ENCODE measurements at places on chromosomes 7 and 10.

DNA sequence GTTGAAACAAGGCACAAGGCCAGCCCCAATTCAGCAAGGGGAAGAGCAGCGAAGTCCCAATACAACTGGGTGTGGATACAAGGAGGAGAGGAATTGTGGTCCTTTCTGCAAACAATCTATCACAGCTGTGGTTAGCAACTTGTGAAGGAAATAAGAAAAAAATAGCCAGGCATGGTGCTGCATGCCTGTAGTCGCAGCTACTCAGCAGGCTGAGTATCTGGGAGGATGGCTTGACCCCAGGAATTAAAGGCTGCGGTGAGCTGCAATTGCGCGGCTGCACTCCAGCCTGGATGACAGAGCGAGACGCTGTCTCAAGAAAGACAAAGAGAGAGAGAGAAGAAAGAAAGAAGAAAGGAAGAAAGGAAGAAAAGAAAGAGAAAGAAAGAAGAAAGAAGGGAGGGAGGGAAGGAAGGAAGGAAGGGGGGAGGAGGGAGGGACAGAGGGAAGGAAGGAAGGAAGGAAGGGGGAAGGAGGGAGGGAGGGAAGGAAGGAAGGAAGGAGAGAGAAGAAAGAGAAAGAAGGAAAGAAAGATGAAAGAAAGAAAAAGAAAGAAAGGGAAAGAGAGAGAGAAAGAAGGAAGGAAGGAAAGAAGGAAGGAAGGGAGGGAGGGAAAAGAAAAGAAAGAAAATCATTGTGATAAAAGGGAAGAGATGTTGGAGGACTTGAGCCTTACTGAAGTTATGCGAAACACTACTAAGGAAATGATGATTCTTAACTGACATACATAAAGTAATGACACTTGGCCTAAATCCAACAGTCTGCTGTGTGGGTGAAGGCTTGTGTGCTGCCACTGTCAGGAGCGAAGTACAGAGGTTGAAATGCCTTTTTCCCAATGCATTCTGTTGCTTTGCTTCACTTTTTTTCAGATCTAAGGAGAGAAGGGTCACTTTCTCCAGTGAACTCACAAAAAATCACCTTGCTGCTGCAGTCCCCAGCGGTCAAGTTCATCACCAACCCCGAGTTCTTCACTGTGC is 117.0 kb upstream of the STK17A start:
- no peak for DNase-seq

DNA sequence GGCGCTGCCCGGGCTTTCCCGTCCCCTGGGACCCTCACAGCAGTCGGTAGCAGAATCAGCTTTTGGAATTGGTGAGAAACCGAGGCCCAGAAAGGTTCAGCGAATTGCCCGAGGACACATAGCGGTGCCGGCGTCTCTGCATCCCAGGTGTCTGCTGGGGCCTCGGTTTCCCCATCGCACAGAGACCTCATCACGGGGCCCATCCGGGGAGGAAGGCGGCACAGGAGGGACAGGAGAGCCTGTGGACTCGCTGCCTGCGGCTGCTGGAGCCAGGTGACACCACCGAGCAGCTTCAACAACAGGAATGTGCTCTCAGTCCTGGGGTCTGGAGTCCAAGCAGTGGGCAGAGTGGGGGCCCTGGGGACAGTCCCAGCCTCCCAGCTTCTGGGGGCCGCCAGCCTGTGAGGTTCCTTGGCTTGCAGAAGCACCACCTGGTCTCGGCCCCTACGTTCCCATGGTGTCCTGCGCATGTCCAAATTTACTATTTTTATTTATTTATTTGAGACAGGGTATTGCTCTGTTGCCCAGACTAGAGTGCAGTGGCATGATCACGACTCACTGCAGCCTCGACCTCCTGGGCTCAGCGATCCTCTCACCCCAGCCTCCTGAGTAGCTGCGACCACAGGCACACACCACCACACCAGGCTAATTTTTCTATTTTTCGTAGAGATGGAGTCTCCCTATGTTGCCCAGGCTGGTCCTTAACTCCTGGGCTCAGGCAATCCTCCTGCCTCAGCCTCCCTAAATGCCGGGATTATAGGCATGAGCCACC is 539 bp upstream of the COX19 start:
- no peak for DNase-seq

GRCh38 chr10:36462194-36462593 is 663.2 kb upstream of the ANKRD30A start:
- DNase-seq: no peak

- DNase-seq: no peak
These were observed 16.2 kb downstream of the TMEM72 start for GRCh38 chr10:44927352-44927751.

GRCh38 chr10:65313406-65313805 is 1612.4 kb upstream of the LRRTM3 start:
- no peak for DNase-seq

DNA sequence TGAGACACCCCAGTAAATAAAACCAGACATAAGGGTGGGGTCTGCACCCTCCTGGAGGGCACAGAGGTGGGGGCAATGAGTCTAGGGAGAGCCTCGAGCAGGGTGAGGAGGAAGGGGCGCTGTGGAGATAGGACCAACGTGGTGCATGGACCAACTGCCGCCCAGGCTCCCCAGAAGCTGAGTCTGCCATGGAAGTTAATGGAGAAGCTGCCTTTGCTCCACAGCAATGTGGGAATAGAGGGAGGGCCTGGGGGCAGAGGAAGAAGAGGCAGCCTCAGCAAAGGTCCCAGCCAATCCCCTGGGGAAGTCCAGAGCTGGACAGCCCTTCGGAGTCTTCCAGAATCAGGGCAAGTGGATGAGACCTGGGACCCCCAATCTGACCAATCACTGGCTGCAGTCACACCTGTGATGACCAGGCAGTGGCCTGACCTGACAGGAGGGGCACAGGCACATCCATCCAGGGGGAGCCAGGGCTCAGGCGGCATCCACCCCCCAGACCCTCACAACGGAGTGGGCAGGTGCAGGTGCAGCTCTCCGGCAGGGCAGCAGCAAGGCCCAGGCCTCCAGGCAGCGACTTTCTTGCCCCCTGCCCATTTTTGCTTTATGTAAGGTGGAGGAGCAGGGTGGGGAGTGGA is 242.2 kb upstream of the PPP2R2D start:
- DNase-seq: no peak

DNA sequence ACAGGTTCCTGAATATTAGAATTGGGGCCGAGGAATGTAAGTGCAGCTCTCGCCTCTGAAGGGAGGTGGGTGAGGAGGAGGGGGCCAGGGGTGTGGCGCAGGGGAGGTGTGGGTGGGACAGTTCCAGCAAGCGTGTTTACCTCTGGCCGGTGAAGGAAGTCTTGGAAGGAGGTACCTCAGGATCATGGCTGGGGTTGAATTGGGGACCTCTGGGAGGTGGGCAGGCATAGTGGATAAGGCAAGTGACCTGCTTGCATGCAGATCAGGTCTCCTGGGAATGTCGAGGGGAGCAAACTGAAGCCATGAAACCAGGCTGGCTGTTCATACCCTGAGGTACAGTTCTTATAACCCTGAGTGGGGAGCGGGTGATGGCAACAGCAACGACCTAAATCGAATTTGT is 2.0 kb downstream of the ZNF775 start:
- DNase-seq: no peak

DNA sequence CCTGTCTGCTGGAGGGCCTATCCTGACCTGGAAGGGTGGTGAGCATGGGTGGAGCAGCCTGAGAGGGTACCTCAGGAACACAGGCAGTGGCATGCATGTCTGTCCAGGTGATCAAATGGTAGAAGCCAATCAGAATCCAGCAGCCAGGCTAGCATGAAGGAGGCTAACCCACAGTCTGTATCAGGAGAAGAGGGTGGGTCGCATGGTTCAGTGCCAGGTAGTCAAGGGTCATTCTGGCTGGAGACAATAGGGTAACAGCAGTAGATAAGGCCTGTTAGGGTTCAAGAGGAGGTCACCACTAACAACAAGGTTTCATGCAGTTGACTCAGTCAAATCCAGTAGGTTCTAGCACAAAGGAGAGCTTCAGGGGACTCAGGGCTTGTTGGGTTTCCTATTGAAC is 10.4 kb downstream of the ALDH18A1 start:
- DNase-seq: no peak

DNA sequence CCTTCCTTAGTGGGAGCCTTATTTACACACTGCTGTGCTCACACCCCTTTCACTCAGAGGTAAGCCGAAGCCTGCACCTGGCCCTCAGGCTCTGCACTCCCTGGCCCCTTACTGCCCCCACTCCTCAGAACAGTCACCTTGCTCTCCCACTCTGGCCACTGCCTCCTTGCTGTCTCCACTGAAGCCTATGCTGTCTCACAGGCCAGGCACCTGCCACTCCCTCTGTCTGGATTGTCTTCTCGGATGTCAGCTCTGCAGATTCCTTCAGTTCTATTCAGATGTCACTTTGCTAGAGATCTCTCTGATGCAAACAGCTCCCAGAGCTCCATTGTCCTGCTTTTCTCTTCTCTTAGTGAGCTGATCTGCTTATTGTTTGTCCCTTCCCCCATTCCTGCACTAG is 390.7 kb downstream of the DPP6 start:
- DNase-seq: no peak

- peak; percentile 33 for DNase-seq
These were observed 17.8 kb downstream of the CELF2 start for GRCh38 chr10:11035301-11035991.

GRCh38 chr7:22481726-22482125 is 18.3 kb downstream of the STEAP1B start:
- DNase-seq: no peak

DNA sequence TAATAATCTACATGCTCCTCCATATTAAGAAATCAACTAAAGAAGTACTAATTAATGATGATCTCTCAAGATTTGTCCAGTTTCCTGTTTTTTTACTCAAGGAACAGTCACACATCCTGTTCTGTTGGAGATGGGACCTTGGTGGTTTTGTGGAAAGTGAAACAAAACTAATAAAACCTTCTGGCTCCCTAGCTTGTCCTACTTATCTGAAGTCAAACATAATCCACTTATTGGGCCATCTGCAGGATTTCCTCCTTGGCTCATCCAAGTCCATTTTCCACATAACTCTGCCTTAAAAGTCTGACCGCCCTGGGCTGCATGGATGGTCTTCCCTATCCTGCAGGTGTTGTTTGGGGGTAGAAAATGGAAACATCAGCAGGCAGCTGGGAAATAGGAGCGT is 39.4 kb upstream of the TARP start:
- no peak for DNase-seq

DNA sequence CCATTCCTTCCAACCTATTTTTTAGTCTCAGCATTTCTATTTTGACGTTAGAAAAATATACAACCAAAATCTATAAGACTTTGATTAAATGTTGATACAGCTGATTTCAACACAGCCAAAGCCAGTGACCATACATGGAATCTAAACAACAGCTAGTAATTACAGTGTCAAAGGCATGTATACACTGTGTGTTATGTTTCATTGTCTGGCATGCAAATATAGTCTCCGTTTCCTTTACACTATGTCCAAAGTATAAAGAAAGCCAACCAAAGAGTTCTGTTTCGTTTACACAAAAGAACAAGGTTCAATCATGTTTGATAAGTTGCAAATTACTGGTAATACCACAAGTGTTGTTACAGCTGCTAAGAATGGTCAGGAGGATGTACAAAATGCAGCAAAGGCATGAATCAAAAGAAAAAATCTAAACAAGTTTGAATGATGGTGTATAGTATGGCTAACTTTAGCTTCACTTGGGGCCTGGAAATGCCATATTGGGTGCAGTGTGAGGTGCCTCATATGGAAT is 268.3 kb upstream of the FERD3L start:
- no peak for DNase-seq

- no peak for DNase-seq
These were observed 46.6 kb downstream of the LRRN3 start for GRCh38 chr7:111137296-111138192.

- DNase-seq: no peak
These were observed 38.5 kb downstream of the ZMYND11 start for GRCh38 chr10:173741-174140.

- DNase-seq: no peak
These were observed 45.4 kb upstream of the NAMPT start for GRCh38 chr7:106329971-106330733.

- no peak for DNase-seq
These were observed 43.4 kb upstream of the GHITM start for GRCh38 chr10:84095811-84096497.

DNA sequence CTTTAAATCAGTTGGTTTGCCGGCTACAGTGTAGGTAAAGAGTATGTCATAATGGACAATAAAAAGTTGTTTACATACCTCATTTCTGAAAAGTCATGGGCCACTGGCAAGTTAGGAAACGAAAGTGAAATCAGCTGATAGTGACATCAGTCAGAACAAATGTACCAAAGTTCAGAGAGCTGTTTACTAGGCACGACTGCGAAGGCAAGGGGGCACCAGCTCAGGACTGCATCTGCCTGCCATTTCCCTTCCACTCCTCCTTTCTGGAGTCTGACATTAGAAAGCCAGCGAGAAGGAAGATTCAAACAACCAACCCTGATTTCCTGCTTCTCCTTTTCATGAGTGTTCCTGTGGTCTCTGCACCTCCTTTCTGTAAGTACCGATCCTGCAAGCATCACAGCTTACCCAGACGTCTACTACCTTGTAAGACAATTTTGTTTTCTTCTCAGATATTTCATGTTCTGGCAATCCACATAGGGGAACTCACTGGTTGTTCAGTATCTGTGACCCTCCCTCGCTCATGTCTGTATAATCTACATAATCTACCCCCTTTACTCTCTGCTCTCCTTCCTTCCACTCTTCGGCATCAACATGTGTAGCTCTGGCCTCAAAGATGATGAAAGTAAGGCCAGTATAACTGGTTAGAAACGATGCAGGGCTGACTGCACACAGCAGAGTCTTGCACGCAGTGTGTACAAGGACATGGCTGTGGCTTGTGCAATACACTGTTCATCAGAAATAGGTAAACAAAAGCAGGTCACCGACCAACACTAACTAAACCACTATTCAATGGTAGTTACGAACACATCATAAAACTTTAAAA is at the start of gene TMEM140:
Gene TMEM140 (plus strand): TSS at position 174 of the 823 bp plus-strand sequence. CDS start 16,370 bp downstream, outside the sequence.
- no peak for DNase-seq

DNA sequence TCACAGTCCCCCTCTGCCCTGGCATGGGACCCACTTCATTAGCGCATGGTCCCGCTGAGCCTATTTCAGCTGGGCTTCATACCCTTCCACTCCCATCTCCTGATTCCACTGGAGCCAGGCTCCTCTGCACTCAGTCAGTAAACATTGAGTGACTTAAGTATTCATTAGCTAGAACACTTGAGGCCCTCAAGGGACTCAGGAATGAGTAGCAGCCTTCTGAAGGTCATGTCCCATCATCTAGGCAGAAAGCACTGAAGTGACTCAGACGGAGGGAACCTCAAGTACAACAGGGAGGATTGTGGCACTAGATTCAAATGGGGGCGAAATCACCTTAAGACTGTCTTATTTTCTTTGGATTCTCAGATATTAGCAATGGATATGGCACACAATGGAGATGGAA is 186.6 kb upstream of the INHBA start:
- no peak for DNase-seq

DNA sequence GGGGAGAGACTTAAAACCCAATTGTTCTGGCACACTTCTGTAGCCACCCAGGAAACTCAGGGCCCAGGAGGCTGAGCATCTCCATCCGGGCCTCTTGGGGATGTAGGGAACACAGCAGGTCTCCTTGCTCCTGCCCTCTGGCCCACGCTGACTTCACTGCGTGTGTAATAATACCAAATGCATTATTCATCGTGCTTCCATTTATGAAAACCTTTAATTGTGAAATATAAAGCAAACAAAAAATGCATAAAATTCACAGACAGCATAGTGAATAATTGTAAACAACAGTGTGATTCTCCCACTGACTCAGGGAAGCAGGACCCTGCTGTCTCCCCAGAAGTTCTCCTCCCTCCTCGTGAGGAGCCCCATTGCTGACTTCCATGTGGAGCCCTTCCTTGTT is 70.3 kb upstream of the SHH start:
- DNase-seq: no peak

All from NCI-H345 (cell line).